Stimulated activated CD8-positive, alpha-beta memory T cell treated with anti-CD3 and anti-CD28 coated beads, Interleukin-4, amount 100 ng/mL, for 48 hours (primary cell): ENCODE measurements at places on chromosomes 6 and 20.

DNA sequence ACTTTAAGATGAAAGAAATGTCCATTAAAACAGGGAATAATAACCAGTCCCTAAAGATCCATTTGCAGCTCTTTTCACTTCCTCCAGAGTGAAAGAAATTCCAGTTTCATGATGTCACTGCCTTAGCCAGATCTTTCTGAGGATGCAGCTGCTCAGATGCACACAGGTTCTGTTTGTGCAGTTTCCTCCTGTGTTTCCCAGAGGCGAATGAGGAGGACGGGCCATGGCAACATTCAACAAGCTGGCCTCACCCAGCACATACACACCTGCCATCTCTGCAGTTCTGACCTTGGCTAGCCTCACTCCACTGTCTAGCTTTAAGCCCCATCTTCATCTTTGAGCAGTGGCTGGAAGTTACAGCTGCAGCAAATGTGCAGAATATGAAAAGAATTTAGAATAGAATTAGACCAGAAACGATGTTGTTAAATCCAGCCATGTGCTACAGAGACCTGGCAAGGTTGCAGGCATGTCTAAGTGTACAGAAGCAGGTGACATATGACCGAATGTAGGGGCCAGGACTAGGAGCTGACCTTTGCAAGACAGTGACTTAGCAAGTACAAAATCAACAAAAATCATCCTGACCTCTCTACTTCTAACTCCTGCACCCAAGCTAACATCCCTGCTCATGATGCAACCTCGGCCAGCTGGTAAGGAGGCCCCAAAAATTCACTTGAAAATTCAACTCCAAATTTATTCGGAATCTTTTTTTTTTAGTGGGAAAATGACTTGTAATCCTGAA is 35.0 kb downstream of the FAM50B start:
- no peak for DNase-seq

DNA sequence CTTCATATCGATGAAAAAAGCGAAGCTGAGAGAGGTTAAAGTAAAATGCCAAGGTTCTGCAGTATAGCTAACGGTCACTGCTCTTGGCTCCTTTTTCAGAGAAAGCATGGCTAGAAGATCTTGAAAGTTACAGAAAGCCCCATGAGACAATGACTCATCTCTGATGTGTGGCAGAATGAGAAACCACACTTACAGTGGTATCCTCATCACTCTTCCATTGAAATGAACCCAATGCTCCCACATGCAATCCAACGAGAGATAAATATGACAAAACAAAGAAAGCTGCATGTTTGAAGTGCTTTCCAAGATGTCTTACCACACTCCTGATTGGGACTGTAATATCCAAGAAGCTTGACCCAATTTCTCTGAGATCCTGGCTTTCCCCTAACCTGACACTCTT is 694.9 kb downstream of the PRKN start:
- no peak for DNase-seq

DNA sequence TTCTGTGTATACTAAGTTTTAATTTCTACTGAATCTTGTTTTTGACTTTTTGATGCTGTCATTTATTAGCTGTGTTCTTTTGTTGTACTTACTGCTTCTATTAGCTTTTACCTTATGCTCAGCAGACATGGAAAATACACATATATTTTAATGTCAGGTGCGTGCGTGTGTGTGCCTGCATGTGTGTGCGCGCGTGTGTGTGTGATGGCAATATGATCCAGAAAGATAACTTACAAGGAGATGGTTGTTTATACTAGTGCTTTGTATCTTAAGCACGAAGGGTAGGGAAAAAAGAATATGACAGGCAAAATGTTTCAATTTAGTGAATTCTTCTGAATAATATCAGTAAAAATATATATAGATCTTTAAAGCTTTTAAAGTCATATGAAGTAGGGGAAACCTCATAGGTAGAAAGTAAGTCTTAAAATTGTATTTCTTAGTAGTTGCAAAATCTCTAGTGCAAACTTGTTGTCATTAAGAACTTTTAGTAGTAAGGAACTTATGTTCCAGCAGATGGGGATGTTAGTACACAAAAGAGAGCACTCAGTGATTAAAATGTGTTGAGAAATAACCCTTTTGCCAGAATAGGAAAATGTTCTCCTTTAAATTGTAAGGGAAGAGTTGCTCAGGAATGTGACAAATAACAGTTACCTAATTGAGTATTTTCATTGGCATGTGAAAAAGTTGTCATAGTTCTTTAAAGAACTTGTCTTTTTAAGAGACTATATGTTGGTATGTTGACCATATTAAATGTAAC is 13.2 kb downstream of the QKI start:
- DNase-seq = no peak

DNA sequence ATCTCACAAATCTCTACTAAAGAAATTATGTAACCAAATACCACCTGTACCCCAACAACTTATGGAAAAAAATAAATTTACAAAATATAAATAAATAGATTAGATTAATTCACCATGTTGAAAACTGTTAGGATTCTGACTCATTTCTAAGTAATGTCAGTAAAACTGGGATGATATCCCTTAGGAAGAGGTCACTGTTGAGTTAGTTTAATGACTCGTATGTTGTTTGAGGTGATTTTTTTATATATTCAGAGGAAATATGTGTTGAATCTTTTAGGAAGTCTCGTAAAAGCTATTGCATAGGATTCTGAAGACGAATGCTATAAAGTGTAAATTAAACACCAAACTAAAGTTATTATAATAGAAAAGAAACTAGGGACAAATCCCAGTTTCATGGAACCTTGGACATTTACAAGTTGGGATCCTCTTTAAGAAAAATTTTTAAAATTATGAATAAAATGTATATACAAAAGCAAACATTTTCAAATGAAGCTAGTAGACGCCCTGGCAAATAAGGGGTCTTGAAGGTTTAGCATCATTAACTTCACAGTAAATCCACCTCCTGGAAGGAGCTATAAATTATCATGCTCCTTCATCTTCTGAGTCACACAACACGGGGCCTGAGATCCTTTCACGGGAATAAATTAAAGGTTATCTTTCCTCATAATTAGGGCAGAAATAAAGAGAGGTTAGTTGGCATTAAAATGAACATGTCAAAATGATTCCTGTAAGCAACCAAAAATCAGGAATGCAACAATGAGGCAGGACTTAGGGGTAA is 37.0 kb upstream of the POU3F2 start:
- no peak for DNase-seq

- no peak for DNase-seq
These were observed 34.9 kb downstream of the COL12A1 start for GRCh38 chr6:75170691-75171560.
